Endothelial cell of umbilical vein (primary cell): ENCODE measurements at places on chromosomes 3 and 15. TPM values are rescaled to one million over a fixed set of nuclear protein-coding genes. Genes with fewer than 3 reads are reported as not detected.

SSUH2 gene
- 0.44 TPM in 1 of 2 replicates, not detected in the other for total RNA-seq

GP9 gene
- total RNA-seq: not detected in 2 replicates

KCNMB2 gene
- total RNA-seq: not detected in 2 replicates

CAMP gene
- not detected in 2 replicates for total RNA-seq

NUDT16 gene
- 28.5 and 29.7 TPM in 2 replicates for total RNA-seq

DNAH1 gene
- 5.0 and 5.8 TPM in 2 replicates for total RNA-seq

SIAH2 gene
- 16.0 and 16.7 TPM in 2 replicates for total RNA-seq

LSAMP gene
- total RNA-seq: not detected in 2 replicates

SLC28A1 gene
- not detected in 2 replicates for total RNA-seq

PLA2G4E gene
- not detected in 2 replicates for total RNA-seq

DNA sequence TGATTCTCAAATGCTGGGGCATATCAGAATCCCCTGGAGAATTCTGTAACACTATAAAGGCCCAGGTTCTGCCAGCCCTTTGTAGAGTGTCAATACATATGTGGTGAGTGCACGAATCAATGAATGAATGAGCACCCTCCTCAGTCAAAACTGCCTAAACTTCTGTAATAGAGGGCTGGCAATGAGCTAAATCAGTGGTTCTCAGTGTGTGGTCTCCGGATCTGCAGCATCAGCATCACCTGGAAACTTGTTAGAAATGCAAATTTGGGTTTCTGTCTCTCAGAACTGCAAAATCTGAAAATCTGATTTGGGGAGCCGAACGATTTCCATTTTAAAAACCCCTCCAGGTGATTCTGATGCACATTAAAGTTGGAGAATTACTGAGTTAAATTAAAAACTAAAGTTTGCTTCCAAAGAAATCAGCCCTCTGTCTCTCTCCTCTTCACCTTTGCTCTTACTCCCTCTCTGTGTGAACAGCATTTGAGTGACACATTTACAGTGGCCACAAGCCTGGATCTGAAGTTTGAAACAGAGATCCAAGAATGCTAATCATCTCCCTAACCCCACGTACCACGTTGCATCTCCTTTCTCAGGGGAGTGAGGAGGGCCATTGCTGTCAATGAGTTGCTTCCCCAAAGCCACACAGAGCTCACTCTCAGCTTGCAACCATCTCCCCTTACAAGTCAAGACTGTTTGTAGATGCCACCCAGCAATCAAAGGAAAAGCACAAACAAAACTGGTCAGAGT is 109.5 kb downstream of the STAC start:
- no peaks in the 10 kb centered on the region for H3K4me1 ChIP-seq
- no peaks in the 10 kb centered on the region for H3K27me3 ChIP-seq
- no peak for DNase-seq
- H3K36me3 ChIP-seq: no peaks in the 10 kb centered on the region
- H3K27ac ChIP-seq: no peak overlapping the region

- no peak for DNase-seq
- no peak within 1 kb of the TSS for H3K4me3 ChIP-seq
- H3K36me3 ChIP-seq: no peaks in the 10 kb centered on the region
- no peaks in the 10 kb centered on the region for H3K27me3 ChIP-seq
- peaks cover 12% of the 10 kb centered on the region for H3K4me1 ChIP-seq
- no peak within 1 kb of the TSS for H3K27ac ChIP-seq
Measured at GRCh38 chr3:151873398-151873797, at the start of gene SUCNR1. SUCNR1 (plus strand) TSS chr3:151873643; CDS start chr3:151879893, 6,250 bp downstream.

GRCh38 chr3:14949126-14949525 is 1.7 kb downstream of the NR2C2 start:
- H3K4me1 ChIP-seq: peaks cover 38% of the 10 kb centered on the region
- H3K27ac ChIP-seq: peak overlapping the region; percentile 94
- peaks cover 5% of the 10 kb centered on the region for H3K36me3 ChIP-seq
- H3K27me3 ChIP-seq: no peaks in the 10 kb centered on the region
- DNase-seq: peak; percentile 64

DNA sequence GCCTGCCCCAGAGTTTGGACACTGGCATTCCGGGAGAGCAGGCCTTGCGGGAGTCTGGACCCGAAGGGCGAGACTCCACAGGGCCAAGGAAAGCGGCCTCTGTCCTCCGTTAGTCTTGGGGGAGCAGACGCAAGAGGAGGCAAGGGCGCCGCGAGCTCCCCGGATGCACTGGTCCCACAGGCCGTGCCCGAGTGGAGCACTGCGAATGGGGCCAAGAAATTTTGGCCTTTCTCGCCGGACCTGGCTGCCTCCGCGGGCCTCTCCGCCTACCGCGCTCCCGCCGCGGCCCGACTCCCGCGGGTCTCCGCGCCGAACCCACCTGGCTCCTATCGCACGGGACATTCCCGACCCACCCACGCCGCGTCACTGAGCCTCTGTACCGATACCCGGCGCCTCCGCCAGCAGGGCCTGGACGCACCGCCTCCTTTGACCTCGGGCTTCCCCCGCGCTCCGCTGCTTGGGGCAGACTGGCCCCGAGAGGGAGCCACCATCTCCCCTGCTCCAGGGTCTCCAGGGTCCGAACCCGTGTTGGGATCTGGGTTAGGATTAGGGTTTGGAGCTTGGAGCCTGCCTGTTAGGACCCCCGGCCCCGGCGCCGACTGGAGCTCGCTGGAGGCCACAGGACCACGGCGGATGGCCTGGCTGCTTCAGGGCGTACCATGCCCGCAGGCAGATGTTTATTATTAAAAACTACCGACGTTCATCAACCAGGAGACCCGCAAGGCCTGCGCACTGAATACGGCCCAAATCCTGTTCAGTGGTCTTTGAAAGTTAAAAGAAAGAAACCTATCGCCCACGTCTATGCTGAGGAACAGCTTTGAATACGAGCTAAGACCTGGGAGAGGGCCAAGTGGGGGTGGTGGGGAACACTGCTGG is 11.7 kb downstream of the SHOX2 start:
- peaks cover 99% of the 10 kb centered on the region for H3K27me3 ChIP-seq
- no peak for DNase-seq
- H3K36me3 ChIP-seq: no peaks in the 10 kb centered on the region
- H3K4me3 ChIP-seq: no peak overlapping the region
- peaks cover 6% of the 10 kb centered on the region for H3K4me1 ChIP-seq
- H3K27ac ChIP-seq: no peak overlapping the region

GRCh38 chr3:171457607-171458061 is 2.6 kb downstream of the TNIK start:
- peaks cover 25% of the 10 kb centered on the region for H3K4me1 ChIP-seq
- H3K27me3 ChIP-seq: no peaks in the 10 kb centered on the region
- no peaks in the 10 kb centered on the region for H3K36me3 ChIP-seq
- DNase-seq: no peak

DNA sequence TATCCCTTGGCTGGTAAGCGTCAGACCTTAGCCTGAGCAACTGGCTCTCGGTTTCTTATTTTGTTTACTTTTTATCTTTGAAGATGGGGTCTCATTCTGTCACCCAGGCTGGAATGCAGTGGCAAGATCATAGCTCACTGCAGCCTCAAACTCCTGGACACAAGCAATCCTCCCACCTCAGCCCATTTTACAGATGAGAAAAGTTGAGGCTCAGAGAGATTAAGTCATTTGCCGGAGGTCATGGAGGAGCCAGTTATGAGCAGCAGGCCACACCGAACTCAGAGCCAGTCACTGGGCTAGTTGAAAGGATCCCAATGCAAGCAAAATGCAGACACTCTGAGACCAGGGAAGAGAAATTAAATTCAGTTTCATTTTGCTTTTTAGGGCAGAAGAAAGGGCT is 293.6 kb downstream of the SHQ1 start:
- no peaks in the 10 kb centered on the region for H3K4me1 ChIP-seq
- H3K27me3 ChIP-seq: no peaks in the 10 kb centered on the region
- no peak overlapping the region for H3K27ac ChIP-seq
- no peak overlapping the region for H3K4me3 ChIP-seq
- DNase-seq: no peak

DNA sequence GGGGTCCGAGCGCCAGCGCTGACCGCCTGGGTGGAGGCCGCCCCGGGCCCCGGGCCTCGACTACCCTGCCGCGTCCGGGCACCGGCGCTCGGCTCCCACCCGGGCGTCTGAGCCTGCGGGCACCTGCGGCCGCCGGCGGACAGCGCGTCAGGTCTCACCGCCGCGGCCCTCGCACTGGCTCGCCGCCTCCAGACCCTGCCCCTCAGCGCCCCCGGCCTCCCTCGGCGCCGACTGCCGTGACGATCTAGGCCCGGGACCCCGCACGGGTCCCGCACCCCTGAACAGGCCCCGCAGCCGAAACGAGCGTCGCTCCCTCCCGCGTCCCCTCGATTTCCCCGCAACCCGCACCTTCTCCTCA is 297 bp downstream of the PRC1 start:
- H3K4me3 ChIP-seq: peak overlapping the region; percentile 93
- H3K27ac ChIP-seq: peak overlapping the region; percentile 69
- DNase-seq: no peak
- H3K36me3 ChIP-seq: peaks cover 4% of the 10 kb centered on the region

DNA sequence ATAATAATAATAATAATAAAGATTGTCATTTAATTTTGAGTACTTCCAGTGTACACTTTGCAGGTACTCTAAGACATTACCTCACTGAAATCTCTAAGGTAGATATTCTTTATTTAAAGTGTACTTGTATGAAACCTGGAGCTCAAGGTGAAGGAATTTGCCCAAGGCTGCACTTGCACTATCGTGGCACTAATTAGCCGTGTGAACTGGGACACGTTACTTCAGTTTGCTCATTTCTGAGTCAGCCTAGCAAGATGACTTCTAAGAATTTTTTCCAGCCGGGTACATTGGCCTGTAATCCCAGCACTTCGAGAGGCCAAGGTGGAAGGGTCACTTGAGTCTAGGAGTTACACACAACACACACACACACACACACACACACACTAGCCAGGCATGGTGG is 33.5 kb downstream of the MLH1 start:
- H3K27me3 ChIP-seq: no peaks in the 10 kb centered on the region
- H3K4me3 ChIP-seq: no peak overlapping the region
- no peak overlapping the region for H3K27ac ChIP-seq
- H3K4me1 ChIP-seq: no peaks in the 10 kb centered on the region
- no peak for DNase-seq
- H3K36me3 ChIP-seq: peaks cover 13% of the 10 kb centered on the region

GRCh38 chr15:88513195-88513594 is 33.3 kb downstream of the DET1 start:
- H3K4me3 ChIP-seq: no peak overlapping the region
- H3K27me3 ChIP-seq: no peaks in the 10 kb centered on the region
- H3K4me1 ChIP-seq: peaks cover 4% of the 10 kb centered on the region
- H3K36me3 ChIP-seq: no peaks in the 10 kb centered on the region
- DNase-seq: peak; percentile 28

- H3K4me3 ChIP-seq: no peak overlapping the region
- no peaks in the 10 kb centered on the region for H3K4me1 ChIP-seq
- no peaks in the 10 kb centered on the region for H3K36me3 ChIP-seq
- no peak overlapping the region for H3K27ac ChIP-seq
- no peaks in the 10 kb centered on the region for H3K27me3 ChIP-seq
Measured at GRCh38 chr15:71167445-71168165, 52.3 kb downstream of the THSD4 start.

GRCh38 chr3:195735036-195735695 is 14.4 kb downstream of the MUC20 start:
- H3K27me3 ChIP-seq: peaks cover 5% of the 10 kb centered on the region
- H3K36me3 ChIP-seq: no peaks in the 10 kb centered on the region
- no peaks in the 10 kb centered on the region for H3K4me1 ChIP-seq
- H3K27ac ChIP-seq: no peak overlapping the region
- no peak for DNase-seq
- no peak overlapping the region for H3K4me3 ChIP-seq

- no peak overlapping the region for H3K4me3 ChIP-seq
- no peaks in the 10 kb centered on the region for H3K4me1 ChIP-seq
- H3K36me3 ChIP-seq: peaks cover 4% of the 10 kb centered on the region
Measured at GRCh38 chr15:43463507-43463906, 29.4 kb downstream of the TP53BP1 start.

- H3K4me3 ChIP-seq: no peak overlapping the region
- no peaks in the 10 kb centered on the region for H3K36me3 ChIP-seq
- no peaks in the 10 kb centered on the region for H3K4me1 ChIP-seq
- H3K27ac ChIP-seq: no peak overlapping the region
- no peak for DNase-seq
Measured at GRCh38 chr15:33322091-33322490, 11.3 kb downstream of the RYR3 start.

DNA sequence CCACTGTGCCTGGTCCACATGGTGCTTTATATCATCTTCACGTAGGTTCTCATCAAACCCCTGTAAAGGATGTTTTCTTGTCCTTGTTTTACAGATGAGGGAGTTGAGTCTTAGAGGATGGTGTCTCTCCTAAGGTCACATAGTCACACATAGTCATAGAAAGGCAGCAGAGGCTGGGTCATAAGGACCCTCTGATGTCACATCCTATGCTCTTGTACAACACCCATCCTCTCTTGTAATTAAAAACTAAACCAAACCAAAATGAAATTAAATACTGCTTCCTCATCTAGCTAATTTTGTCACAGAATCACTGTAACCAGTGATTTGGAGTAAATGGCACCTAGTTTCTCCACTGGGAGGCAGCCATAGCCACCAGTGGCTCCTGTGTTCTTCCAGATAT is 21.8 kb upstream of the ATP1B3 start:
- no peak for DNase-seq
- no peak overlapping the region for H3K27ac ChIP-seq
- H3K27me3 ChIP-seq: no peaks in the 10 kb centered on the region
- peaks cover 9% of the 10 kb centered on the region for H3K4me1 ChIP-seq
